ENCODE measurements at places on chromosomes 7 and 10. TPM values are rescaled to one million over a fixed set of nuclear protein-coding genes. Genes with fewer than 3 reads are reported as not detected.

The VWDE gene
- 13.7 TPM for total RNA-seq

The MALSU1 gene
- total RNA-seq: 105 TPM

The TMEM236 gene
- 0.07 TPM for total RNA-seq

The OR2A7 gene
- total RNA-seq: 8.1 TPM

The CTTNBP2 gene
- total RNA-seq: 5.4 TPM

DNA sequence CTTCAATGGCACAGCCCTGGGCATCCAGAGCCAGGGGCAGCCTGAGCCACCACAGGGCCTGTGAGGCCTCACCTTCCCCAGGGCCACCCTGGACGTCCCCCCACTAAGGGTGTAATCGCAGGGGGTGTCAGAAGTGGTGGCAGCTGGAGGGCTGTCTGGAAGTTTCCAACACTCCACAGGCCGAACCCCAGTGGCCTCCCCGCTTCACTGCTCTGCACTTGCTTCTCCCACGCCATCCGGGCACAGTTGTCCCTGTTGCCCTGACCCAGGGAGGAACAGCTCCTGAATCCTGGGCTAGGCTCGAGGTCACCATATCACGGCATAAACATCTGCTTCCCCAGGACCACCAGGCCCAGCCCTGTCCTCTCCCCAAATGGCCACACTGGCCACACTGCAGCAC is 276.6 kb downstream of the MAD1L1 start:
- DNase-seq: no peak

GRCh38 chr10:46250898-46251856 is 35.6 kb upstream of the ANTXRL start:
- no peak for DNase-seq

DNA sequence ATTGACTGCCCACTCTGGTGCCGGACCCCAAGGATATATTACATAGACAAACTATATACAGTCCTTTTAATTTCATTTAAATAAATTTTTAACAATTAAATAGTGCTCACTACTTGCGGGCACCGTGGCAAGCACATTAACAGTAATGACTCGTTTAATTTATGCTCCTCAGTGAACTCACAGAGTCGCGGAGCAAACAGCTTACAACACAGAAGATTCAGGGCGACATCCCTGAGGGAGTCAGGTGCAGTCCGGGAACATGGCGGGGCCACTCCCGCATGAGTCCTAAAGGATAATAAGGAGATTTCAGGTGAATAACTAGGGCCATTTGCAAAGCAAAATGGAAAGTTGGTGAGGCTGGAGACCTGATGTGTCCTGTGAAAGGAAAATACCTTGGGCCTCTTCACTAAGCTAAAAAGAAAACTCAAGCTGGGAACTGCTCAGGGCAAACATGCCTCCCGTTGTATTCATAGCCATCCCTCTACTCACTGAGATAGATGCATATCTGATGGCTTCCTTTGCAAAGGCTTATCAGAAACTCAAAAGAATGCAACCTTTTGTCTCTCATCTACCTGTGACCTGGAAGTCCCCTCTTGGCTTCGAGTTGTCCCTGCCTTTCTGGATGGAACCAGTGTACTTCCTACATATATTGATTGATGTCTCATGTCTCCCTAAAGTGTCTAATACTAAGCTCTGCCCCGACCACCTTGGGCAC is 125.6 kb downstream of the KLF6 start:
- no peak for DNase-seq

DNA sequence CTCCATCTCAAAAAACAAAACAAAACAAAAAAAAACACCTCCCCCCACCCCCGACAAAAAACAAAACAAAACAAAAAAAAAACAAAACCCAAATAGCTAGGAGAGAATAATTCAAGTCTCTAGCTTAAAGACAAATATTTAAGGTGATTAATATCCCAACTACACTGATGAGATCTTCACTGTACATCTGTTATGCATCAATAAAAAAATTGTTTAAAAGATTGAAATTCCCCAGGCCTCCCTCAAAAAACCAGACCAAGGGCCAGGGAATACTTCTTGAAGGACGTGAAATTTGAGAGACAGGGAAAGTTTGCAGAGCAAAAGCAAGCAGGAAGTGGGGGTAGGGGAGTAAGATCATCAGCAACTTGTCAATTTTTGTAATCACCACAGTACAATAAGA is 232.6 kb downstream of the REEP3 start:
- no peak for DNase-seq

GRCh38 chr10:13847201-13847631 is 260.5 kb downstream of the PRPF18 start:
- no peak for DNase-seq

- DNase-seq: no peak
These were observed 45.5 kb upstream of the ADARB2 start for GRCh38 chr10:1782841-1783240.

DNA sequence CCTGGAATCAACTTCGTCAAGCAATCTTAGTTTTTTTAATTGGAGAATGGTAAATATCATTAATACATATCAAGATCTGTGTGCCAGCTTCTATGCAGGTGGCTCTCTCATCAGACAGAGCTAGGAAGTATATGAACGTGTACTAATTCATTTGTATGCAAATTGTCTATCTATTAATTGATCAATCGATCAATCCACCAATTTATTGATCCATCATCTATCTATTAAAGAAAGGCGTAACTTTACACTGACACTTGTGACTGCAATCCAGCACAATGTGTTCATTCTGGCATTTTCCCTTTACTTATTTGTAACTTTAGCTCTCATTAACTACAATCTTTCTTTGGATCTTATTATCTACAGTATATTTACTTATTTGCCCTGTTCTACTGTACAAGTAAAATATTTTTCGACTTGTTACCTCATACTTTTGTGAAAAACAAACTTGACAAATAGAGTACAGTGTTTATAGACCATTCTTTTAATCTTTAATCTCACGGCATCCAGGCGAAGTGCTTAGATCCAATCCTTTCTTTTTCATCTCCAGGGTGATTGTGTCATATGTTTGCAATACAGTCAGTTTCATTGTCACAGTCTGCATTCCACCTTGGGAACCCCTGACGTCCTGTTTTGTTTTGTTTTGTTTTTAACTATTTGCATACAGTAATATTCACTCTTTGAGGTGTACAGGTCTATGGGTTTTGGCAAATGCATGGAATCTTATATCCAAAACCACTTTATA is 22.0 kb upstream of the GHRHR start:
- no peak for DNase-seq

DNA sequence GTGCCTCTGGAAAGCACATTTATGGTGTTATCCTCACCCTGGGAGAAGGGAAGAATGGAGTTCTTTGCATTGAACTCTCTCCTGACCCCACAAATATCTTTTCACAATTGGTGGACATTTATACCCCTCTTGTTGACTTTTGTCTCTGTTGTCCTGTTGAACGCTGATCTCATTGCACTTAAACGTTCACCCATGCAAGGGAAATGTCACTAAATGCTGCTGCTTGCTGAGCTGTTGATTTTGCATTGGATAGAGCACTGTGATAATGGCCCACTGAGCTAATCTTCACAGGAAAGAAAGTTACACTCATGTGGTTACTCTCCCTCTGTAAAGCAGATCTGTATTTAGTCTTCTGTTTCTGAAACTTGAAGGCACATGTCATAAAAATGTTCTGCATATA is 133.4 kb downstream of the FZD1 start:
- no peak for DNase-seq

Measured in HCT116 (cell line).